ENCODE measurements at places on chromosomes 6 and 20. TPM values are rescaled to one million over a fixed set of nuclear protein-coding genes. Genes with fewer than 3 reads are reported as not detected.

Gene TCP1
- total RNA-seq: 231 TPM

Gene CYP21A2
- not detected for total RNA-seq

Gene MLIP
- total RNA-seq: not detected

Gene GATA5
- total RNA-seq: 0.26 TPM

Gene PLA2G7
- under 0.01 TPM for total RNA-seq

Gene EYS
- total RNA-seq: not detected

- H3K4me1 ChIP-seq: no peaks in the 10 kb centered on the region
- no peak for DNase-seq
- no peaks in the 10 kb centered on the region for H3K27me3 ChIP-seq
- no peak overlapping the region for H3K4me3 ChIP-seq
- H3K27ac ChIP-seq: no peak overlapping the region
These were observed 40.0 kb downstream of the PHIP start for GRCh38 chr6:79038061-79038460.

DNA sequence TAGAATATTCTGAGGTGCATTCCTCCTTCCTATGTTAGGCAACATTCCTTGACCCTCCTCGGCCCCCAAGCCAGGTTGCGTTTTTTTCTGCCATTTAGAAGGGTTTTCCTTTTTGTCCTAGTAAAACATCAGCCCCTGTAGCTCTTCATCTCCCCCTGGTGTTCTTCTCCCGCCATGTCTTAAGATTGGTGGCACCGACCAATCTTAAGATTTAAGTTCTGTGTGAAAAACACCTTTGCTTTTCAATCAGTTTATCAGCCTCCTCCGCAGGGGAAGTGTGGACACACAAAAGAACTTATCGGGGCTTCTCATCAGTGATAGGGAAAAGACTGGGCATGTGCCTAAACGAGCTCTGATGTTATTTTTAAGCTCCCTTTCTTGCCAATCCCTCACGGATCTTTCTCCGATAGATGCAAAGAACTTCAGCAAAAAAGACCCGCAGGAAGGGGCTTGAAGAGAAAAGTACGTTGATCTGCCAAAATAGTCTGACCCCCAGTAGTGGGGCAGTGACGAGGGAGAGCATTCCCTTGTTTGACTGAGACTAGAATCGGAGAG, 719 bp upstream of the EDN1 start:
- peak overlapping the region; percentile 90 for H3K4me3 ChIP-seq
- H3K27ac ChIP-seq: peak overlapping the region; percentile 52
- no peaks in the 10 kb centered on the region for H3K36me3 ChIP-seq

GRCh38 chr6:38164131-38164481, 344.6 kb downstream of the ZFAND3 start:
- DNase-seq: no peak
- H3K27me3 ChIP-seq: no peaks in the 10 kb centered on the region
- H3K4me1 ChIP-seq: no peaks in the 10 kb centered on the region
- H3K27ac ChIP-seq: no peak overlapping the region
- H3K36me3 ChIP-seq: no peaks in the 10 kb centered on the region

DNA sequence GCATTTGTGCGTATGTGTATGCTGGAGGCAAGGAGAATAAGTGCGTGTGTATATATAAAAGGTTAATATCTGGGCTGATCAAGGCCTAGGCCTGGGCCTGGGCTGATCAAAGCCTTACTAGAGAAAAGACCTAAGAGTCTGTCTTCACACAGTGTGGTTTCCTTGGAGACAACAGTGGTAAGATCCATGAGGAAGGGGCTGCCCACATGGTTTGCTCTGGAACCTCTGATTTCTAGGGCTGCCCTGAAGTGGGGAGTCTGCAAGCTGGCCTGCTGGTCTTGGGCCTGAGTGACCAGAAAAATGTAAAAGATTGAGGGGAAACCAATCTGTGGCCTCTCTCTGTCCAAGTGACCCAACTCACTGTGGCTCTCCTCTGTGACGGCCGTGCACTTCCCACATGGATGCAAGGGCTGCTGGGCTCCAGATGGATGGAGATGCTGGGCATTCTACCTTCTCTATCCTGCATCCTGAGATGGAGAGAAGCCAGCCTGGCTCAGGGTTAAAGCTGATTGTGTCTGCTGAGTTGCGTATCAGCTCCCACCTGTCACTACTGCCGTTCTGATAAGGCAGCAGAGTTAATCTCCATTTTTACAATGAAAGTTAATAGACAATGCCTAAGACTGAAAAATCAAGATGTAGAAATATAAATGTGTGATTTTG, 90.3 kb upstream of the NXT1 start:
- no peak overlapping the region for H3K27ac ChIP-seq
- no peak for DNase-seq
- peaks cover 6% of the 10 kb centered on the region for H3K4me1 ChIP-seq
- H3K4me3 ChIP-seq: no peak overlapping the region
- no peaks in the 10 kb centered on the region for H3K36me3 ChIP-seq

DNA sequence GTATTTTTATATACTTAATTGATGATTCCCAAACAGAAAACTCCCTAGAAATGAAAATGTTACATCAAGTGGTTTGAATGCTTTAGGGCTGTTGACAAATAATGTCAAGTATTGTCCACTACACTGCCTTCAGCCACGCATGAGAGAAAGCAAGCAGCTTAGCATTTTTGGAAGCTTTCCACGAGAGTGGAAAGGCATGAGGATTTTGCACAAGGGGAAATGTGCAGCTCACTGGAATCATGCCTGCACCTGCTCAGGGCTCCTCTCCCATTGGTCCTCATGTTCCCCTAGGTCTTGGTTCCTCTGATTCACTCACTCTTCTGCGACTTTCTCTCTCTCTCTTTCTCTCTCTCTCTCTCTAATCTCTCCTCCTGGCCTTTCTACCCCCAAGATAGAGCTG, 439.5 kb upstream of the CDH4 start:
- no peak for DNase-seq
- no peak overlapping the region for H3K4me3 ChIP-seq
- H3K4me1 ChIP-seq: no peaks in the 10 kb centered on the region
- no peak overlapping the region for H3K27ac ChIP-seq

- no peaks in the 10 kb centered on the region for H3K27me3 ChIP-seq
- H3K36me3 ChIP-seq: no peaks in the 10 kb centered on the region
- DNase-seq: peak; percentile 24
- peak overlapping the region; percentile 94 for H3K4me3 ChIP-seq
- peak overlapping the region; percentile 92 for H3K27ac ChIP-seq
These were observed 1.7 kb downstream of the ASXL1 start for GRCh38 chr20:32359633-32360332.

DNA sequence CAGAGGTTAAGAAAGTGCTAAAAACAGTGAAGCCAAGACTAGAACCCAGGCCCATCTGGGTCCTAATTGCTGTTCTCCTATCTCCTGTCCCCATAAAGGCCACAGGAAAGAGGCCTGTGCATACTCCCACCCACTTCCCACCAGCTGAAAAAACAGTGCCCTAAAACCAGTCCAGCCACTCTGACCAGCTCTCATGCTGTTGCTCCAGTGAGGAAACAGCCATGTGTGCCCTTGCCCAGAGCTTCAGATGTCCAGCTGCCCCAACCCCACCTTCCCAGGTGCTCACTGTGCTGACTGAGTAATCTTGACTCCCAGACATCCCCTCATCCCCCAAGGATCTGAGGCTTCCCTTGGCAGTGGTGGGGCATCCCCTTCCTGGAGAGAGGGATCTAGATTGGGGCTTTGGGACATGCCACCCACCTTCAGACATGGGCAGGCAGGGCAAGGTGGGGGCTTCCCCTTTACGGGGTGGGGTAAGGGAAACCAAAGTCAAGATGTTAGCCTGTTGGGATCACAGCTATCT, 28.7 kb downstream of the KCNK5 start:
- H3K36me3 ChIP-seq: no peaks in the 10 kb centered on the region
- H3K27me3 ChIP-seq: no peaks in the 10 kb centered on the region
- no peak overlapping the region for H3K4me3 ChIP-seq
- H3K27ac ChIP-seq: no peak overlapping the region
- DNase-seq: no peak
- H3K4me1 ChIP-seq: no peaks in the 10 kb centered on the region

DNA sequence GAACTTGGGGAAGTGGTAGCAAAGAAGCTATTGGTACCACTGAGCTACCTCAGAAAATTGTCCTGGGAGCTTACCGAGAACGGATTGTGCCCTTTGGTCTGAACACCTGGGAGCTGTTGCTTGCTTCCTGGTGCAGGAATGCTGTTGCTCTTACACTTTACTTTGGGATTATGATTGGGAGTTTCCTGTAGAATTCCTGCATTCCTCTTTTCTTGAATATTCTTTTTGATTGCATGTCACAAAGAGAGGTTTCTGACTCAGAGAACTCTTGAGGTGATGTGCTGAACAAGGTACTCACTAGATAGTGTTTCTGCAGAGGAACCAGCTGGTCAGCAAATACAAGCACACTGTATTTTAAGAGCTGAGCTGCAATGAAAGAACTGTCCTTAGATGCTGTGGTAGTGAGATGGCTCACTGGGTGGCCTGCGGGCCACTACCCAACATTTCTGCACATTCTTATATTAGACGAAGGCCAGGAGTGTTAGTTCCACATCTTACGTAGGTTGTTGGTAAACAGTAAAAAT, 35.0 kb downstream of the LRRC1 start:
- DNase-seq: no peak
- H3K27me3 ChIP-seq: no peaks in the 10 kb centered on the region
- H3K4me3 ChIP-seq: no peak overlapping the region
- no peaks in the 10 kb centered on the region for H3K36me3 ChIP-seq
- H3K27ac ChIP-seq: no peak overlapping the region

GRCh38 chr6:106829451-106829850, 145.1 kb downstream of the CD24 start:
- no peaks in the 10 kb centered on the region for H3K27me3 ChIP-seq
- no peak overlapping the region for H3K4me3 ChIP-seq
- DNase-seq: no peak
- no peak overlapping the region for H3K27ac ChIP-seq
- H3K4me1 ChIP-seq: no peaks in the 10 kb centered on the region

DNA sequence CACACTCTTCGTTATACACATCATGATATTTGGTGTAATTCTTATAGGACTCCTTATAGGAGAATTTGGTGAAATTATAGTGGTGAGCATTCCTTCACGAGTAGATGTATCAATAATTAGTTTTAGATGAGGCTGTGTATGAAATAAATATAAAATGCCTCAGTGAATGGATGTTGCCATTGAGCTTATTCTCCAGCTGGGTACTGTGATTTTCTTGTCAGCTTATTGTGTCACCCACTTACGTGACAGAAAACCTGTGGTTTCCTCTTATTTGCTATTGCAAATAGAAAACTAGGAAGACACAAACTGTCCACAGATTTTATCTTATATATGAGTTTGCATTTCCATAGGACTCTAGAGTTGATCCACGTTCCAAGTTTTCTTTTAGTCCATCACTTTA, 439.9 kb upstream of the RNF217 start:
- no peaks in the 10 kb centered on the region for H3K4me1 ChIP-seq
- no peak overlapping the region for H3K27ac ChIP-seq
- DNase-seq: no peak
- H3K4me3 ChIP-seq: no peak overlapping the region

DNA sequence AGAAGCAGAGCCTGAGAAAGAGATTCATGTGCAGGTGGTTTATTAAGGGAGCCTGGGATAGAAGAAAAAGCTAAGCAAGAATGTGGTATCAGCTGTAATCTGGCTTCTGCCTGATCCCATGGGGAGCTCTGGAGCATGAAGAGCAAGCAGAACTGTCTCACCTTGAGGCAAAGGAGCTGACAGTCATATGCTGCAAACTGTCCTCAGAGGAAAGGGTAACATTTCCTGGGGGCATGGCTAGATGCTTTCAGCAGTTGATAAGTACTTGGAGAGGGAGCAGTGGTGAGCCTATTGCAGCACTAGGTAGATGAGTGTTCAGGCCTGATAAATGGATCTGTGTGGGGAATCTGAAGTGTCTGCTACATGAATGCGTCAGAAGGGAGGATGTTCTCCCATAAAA, 621.5 kb upstream of the BTBD3 start:
- no peaks in the 10 kb centered on the region for H3K36me3 ChIP-seq
- H3K4me3 ChIP-seq: no peak overlapping the region
- no peak for DNase-seq
- no peaks in the 10 kb centered on the region for H3K4me1 ChIP-seq
- H3K27me3 ChIP-seq: no peaks in the 10 kb centered on the region

DNA sequence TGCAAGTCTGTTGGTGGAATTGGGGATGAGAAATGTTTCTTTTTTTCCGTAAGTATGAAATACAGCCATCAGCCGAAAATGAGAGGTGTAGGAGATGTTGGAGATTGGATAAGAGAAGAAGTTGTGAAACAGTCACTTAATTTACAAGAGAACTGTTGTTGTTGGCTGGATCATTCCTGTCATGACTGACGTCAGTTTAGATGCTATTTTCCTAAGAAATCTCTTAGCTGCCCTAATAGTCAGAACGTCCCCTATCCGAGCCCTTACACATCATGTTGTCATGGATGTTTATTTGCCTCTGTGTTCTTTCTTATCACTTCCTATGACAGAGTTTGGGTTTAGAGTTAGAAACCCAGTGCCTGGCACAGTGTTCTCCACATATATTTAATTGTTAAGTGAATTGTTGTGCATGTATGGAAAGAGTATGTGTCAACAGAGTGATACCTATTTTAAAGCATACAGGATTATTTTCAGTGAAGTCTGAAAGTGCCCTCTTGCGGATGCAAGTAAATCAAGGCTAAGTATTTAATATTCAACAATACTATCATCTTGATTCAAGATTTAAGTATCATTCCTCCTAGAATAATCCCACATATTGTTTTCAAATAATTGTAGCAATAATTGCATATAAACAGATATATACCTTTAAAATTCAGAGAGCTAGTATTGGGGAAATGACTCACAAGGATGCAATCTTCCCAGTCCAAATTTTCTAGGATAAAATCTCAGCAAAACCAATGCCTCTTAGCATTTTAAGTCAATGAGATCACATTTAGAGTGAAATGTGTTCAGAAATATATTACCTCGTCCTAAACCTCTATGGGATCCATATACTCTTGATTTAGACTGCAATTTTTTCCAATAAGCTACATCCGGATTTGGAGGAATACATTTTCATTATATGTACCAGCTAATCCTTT, 309.9 kb upstream of the NOX3 start:
- peak; percentile 64 for DNase-seq
- H3K4me3 ChIP-seq: no peak overlapping the region
- H3K27ac ChIP-seq: no peak overlapping the region
- H3K4me1 ChIP-seq: no peaks in the 10 kb centered on the region
- no peaks in the 10 kb centered on the region for H3K36me3 ChIP-seq
- no peaks in the 10 kb centered on the region for H3K27me3 ChIP-seq

GRCh38 chr6:73585566-73586415, 65.0 kb upstream of the EEF1A1 start:
- no peaks in the 10 kb centered on the region for H3K36me3 ChIP-seq
- H3K27ac ChIP-seq: peak overlapping the region; percentile 79
- H3K4me3 ChIP-seq: peak overlapping the region; percentile 12
- H3K27me3 ChIP-seq: no peaks in the 10 kb centered on the region
- peak; percentile 83 for DNase-seq

DNA sequence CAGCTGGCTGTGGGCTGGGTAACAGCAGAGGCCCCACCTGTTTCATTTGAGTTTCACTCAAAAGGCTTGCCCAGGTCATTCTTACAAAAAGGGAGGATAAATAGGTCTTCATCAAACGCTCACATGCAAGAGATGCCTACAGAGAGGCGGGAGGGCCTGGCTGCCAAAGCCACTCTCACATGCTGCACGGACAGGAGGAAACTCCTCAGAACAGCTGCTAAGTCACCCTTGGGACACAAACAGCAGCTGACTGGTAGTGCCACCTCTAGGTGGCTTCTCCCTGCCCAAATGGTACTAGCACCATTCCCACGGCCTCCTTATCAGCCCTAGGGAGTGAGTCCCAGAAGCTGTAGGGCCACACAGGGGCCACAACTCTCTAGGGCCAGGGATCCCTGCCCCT, 23.8 kb downstream of the SLC22A23 start:
- DNase-seq: no peak
- no peaks in the 10 kb centered on the region for H3K36me3 ChIP-seq
- H3K4me1 ChIP-seq: no peaks in the 10 kb centered on the region
- no peak overlapping the region for H3K27ac ChIP-seq
- H3K27me3 ChIP-seq: peaks cover 2% of the 10 kb centered on the region

GRCh38 chr6:18259675-18260447, 4.5 kb downstream of the DEK start:
- peaks cover 4% of the 10 kb centered on the region for H3K36me3 ChIP-seq
- no peak for DNase-seq
- no peak overlapping the region for H3K27ac ChIP-seq
